ENCODE measurements at places on chromosomes 5 and 9. TPM values are rescaled to one million over a fixed set of nuclear protein-coding genes. Genes with fewer than 3 reads are reported as not detected.

Gene C1QTNF3
- total RNA-seq = not detected

Gene PDLIM4
- total RNA-seq = not detected

Gene ANKRD55
- total RNA-seq = not detected

Gene SLC9A3
- 5.5 TPM for total RNA-seq

Gene ABCA1
- total RNA-seq = 6.3 TPM

Gene LCN1
- total RNA-seq = not detected

Gene AK8
- not detected for total RNA-seq

Gene EGFLAM
- total RNA-seq = 0.13 TPM

Gene ANKRD31
- total RNA-seq = 0.13 TPM

Gene SLC36A2
- total RNA-seq = not detected

Gene ADAM19
- 33.5 TPM for total RNA-seq

Gene SLF1
- total RNA-seq = 20.7 TPM

Gene S100Z
- not detected for total RNA-seq

Gene TENT4A
- total RNA-seq = 23.0 TPM

Gene CA9
- total RNA-seq = 0.33 TPM

Gene CRB2
- not detected for total RNA-seq

Gene GLRA1
- not detected for total RNA-seq

Gene SOX30
- total RNA-seq = not detected

Gene PAPPA
- 5.4 TPM for total RNA-seq

Gene KIAA1958
- 2.3 TPM for total RNA-seq

Gene GPRIN1
- 13.1 TPM for total RNA-seq

Gene HRH2
- total RNA-seq = 4.1 TPM

Gene DRD1
- not detected for total RNA-seq

Gene ROR2
- total RNA-seq = 0.03 TPM

Gene PCDHGA10
- 0.90 TPM for total RNA-seq

Gene RNF145
- 95.6 TPM for total RNA-seq

Gene ZNF462
- total RNA-seq = 11.9 TPM

Gene OR13C2
- total RNA-seq = not detected

Gene ARL10
- total RNA-seq = 0.79 TPM

Gene AGXT2
- not detected for total RNA-seq

Gene ARSI
- total RNA-seq = 0.82 TPM

Gene TMEM250
- 63.7 TPM for total RNA-seq

Gene BTNL8
- 0.18 TPM for total RNA-seq

Gene RANBP3L
- 0.50 TPM for total RNA-seq

Gene PCDHGA2
- 0.27 TPM for total RNA-seq

Gene IL4
- total RNA-seq = not detected

Gene C9orf50
- total RNA-seq = not detected

Gene MARVELD2
- 0.17 TPM for total RNA-seq

Gene ZSWIM6
- total RNA-seq = 6.8 TPM

Gene NUDCD2
- 27.6 TPM for total RNA-seq

Gene SPATA6L
- 0.92 TPM for total RNA-seq

Gene C9orf153
- not detected for total RNA-seq

Gene GKAP1
- total RNA-seq = 1.9 TPM

Gene ADAMTS13
- total RNA-seq = 0.07 TPM

Gene PCDHAC1
- not detected for total RNA-seq

Data from HT1080 (cell line).